ENCODE measurements at places on chromosomes 5 and 9. TPM values are rescaled to one million over a fixed set of nuclear protein-coding genes. Genes with fewer than 3 reads are reported as not detected.

- DNase-seq = no peak
These were observed 38.6 kb downstream of the EXOSC2 start for GRCh38 chr9:130732136-130732535.

DNA sequence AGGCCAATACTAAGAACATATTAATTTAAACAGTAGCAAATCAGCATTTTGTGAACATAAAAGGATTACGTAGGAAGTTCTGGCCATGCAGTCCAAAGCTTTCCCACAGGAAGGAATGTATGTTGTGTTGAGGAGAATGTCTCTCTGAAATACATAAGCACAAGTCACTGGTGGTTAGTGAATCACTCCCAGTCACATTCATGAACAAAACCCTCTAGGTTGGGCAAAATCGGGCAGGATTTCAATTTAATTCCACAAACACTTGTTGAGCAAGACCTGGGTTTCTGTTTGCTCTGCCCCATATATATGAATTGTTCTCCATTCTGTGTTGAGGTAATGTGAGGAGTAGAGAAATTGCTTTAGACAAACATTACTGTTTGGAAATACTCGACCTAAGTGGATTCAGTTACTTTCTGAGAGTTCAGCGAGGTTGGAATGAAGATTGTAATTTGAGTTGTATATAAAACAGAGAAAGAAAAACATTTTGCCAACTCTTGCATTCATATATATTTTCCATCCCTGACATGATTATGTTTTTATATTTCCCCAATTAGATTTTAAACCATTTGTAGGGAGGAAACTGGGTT lies 127.6 kb upstream of the RPS23 start:
- no peak for DNase-seq

DNA sequence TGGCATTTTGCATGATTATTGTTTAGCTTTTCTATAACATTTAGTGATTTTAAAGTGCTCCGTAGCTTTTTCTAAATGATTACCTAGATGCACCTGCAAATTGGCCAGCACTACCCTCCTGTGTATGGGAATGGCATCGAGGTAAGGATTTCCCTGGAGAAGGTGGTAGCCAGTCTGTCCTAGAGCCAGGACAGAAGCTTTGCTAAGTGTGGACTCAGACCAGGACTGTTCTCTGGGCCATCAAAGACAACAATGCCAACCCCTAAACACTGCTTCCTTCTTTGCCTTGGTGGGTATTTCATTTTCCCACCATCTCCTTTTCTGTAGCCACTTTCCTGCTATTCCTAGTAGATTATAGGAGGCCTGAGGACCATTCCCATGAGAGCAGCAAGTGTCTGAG lies 53.0 kb downstream of the CD180 start:
- no peak for DNase-seq

GRCh38 chr5:137092831-137093230 lies 406.3 kb downstream of the SPOCK1 start:
- no peak for DNase-seq

DNA sequence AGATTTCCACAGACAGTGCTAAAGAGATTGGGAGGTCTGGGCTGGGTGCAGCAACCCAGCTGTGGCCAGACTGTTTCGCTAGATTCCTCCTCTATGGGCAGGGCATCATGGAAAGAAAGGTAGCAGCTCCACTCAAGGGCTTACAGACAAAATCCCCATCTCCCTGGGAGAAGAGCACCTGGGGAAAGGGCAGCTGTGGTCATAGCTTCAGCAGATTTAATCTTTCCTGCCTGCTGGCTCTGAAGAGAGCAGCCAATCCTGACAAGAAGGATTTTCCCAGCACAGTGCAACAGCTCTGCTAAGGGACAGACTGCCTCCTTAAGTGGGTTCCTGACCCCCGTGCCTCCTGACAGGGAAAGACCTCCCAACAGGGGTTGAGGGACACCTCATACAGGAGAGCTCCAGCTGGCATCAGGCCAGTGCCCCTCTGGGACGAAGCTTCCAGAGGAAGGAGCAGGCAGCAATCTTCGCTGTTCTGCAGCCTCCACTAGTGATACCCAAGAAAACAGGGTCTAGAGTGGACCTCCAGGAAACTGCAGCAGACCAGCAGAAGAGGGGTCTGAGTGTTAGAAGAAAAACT lies 1379.3 kb upstream of the ACO1 start:
- DNase-seq = no peak

DNA sequence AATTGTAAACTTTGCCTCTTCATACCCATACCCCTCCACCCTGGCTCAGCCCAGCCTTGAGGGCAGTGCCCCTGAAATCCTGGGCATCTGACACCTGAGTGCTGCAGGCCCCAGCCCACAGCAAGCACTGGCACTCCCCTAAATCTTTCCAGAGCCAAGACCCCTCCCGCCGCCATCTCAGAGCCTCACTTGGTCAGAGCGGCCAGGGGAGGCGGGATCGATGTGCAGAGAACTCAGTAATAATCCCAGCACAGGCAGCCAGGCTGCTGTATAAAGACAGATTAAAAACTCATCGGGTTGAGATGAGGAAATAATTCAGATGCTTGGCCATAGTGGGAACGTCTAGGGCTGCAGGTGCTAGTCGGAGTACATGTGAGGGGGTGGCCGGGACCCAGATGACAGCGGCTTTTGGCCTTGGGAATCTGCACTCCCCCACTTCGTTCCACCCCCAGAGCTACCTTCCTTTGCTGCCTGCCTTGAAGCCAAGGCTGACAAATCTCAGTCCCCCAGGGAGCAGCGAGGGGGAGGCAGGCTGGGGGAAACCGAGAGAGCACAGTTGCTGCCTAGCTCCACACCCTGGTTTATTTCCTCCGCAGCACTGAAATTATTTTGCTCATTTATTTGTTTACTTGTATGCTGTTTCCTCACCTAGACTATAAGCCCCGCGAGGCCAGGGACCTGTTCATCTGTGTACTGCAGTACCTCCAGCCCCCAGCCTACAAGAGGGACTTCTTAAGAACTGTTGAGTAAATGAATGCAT lies 19.5 kb upstream of the ARAP3 start:
- no peak for DNase-seq

- no peak for DNase-seq
These were observed 37.2 kb upstream of the ISOC1 start for GRCh38 chr5:129057329-129057728.

GRCh38 chr5:118303296-118303695 lies 685.1 kb downstream of the DTWD2 start:
- DNase-seq = no peak

DNA sequence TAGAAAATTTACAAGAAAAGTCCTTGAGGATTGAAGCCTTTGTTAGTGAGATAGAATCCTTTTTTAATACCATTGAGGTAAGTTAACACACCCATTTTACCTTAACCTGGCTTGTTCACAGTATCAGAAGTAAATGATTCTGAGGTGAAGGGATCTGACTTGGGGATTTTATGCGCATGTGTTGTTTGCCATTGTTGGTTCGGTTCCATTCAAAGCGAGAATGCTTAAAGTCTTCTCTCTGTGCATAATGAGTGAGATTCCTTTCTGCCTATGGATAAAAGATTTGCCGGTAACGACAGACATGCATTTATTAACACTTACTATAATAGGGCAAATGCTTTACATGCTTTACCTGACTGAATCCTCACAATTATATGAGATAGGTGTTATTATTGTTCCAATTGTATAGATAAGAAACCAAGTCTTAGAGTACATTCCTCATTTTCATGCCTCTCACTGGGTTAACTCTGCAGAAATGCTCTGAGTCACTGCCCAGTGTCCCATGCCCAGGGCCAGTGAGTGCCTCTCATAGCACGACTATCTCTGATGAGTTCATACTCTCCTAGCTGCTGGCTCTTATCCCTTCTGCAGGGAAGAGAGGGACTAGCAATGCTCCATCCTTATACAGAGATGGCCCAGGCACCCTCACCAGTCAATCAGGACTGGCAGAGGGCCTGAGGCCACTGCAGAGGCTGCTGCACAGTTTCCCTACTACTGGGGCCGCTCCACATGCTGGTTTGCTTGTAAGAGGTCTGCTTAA lies 54.4 kb downstream of the CMYA5 start:
- DNase-seq = no peak

DNA sequence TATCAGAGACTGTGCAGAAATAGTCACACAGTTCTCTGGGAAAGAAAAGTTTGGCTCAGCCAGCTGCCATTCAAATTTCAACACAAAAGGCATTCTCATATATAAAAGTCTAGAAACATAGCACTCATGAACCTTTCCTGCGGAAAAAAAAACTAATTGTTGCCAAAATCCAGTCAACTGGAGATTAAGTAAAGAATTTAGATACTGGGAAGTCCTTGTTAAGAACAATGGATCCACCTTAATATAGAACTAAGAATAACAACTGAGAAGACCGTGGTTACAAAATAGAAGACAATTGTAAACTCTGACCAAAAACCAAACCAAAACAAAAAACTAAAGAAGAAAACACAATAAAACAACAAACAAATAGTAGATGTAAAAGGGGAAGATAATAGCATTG lies 238.8 kb upstream of the PCSK5 start:
- no peak for DNase-seq

DNA sequence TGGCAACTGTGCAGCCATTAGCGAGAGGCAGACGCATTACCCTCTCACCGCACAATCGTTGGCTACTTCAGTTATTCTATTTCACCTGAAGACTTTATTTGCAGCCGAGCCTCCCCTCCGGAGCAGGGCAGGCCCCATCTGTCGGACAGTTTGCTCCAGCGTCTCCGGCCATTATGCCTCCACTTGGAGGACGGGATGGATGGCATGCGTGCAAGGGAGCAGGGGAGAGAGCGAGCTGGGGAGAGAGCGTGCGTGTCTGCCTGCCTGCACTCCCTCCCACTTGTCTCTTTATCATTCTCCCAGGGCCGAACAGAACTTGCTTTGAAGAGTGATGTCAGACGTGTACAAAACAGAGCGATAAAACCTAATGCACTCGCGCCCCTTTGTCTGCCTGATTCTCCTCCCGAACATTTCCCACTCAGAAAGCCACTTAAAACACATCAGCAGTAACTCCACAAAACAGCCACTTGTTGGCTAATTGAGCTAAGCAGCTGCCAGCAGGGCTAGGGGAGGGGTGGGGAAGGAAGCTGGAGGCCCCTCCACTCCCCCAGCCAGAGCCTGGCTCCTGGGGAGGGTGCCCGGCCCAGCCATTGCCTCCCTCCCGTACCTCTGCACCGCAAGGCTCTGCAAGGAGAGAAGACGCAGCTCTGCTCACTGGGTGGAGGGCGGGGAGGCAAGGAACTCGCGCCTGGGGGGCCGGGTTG lies 43.4 kb upstream of the FUBP3 start:
- no peak for DNase-seq

DNA sequence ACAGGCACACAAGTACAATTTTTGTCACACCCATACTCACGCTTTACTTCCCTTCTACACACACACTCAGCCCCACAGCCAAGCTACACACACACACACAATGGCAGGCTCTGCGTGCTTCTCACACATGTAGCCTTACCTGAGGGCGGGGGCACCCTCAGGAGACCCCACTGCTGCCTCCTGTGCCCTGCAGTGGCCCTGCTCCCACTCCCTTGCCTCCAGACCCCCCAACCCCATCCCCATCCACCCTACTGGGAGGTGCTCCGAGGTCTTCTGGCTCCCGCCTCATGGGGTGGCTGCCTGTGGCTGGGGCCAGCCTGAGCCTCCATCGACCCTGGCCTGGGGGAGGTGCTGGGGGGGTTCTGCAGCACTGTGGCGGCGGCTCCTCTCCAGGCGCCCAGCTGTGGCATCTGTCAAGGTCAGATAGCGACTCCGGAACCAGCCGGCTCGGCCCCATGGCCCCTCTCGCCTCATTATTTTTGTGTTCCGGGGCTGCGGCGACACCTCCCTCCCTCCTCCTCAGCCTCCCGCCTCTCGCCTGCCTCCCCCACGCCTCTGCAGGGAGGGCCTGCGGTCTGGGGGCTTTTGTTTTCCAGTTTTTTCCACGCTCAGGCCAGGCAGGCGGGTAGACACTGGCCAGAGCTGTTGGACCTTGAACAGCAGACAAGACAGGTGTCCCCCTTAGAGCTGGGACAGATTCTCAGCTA lies 21.7 kb downstream of the CXXC5 start:
- no peak for DNase-seq

DNA sequence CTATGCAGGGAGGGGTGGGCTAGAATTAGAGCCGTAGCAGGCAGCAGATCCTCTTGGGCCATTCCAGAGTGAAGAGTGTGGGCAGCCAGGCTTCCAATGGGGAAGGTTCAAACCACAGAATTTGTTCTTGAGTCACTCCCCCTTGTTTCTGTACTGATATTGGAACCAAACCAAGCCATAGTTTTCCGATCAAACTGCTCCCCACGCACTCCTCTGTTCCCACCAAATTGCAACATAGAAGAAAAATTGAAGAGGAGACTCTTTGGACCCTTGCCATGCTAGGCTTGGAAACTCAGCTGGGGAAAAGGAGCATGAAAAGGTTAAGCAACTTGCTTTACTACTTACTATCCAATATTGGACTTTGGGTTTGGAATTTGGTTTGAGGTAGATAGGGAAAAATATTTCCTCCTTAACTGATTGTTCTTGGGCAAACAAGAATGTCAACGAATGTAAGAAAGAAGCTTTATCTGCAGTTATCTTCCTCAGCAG lies 165.8 kb upstream of the NR3C1 start:
- no peak for DNase-seq

DNA sequence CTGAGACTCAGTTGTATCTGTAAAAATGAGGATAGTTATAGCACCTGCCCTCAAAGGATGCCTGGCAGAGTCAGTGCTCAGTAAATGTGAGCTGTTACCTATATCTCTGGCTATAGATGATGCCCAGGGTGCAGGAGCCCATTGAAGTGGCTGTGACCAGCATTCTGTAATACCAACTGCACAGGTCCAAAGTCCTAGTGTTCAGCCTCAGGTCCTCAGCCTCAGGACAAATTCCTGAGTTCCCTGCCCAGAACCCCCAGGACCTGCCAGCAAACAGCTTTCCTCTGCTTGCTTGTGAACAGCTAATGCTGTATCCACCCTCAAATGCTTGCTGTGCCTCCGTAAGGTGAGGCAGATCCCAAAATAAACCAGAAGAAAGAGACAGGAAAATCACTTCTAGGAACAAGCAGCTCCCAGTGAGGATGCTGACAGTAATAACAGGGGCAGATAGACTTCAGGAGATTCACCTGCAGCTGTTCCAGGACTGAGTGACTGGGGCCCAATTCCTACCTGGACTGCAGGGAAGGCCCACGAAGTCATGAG lies 80.8 kb downstream of the SIL1 start:
- DNase-seq = no peak

The ADGRD2 gene
- total RNA-seq = not detected

The ISL1 gene
- total RNA-seq = 5.4 TPM

The TSSK1B gene
- total RNA-seq = not detected

The OBP2B gene
- total RNA-seq = not detected

The CA9 gene
- total RNA-seq = 35.4 TPM

The RNF183 gene
- 0.19 TPM for total RNA-seq

The FBXO4 gene
- 8.8 TPM for total RNA-seq

The NLN gene
- total RNA-seq = 8.4 TPM

The SMIM33 gene
- total RNA-seq = not detected

The ECM2 gene
- 57.2 TPM for total RNA-seq

The EIF4E1B gene
- not detected for total RNA-seq

All from omental fat pad (tissue), 4 donors.